Right ventricle myocardium superior (tissue), 1 donor: ENCODE measurements at places on chromosomes 4 and X. TPM values are rescaled to one million over a fixed set of nuclear protein-coding genes. Genes with fewer than 3 reads are reported as not detected.
A peak's percentile ranks its signal among the peaks of the same experiment; 100 is the strongest.

DNA sequence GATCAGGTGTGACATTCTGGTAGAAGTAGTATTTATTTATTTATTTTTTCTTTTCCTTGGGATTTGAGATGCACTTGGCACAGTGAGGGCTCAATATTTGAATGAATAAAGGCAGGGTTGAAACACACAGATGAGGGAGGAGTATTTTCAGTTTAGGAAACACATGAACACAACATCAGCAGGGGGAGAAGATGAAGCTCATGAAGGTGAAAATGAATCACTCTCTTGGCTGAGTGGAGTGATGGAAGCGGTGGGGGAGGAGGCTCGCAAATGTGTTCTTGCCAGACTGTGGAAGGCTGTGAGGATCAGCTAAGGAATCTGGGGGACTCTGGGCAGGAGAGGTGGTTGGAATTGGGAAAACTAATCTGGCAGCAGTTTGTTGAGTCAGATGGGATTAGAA lies 55.3 kb downstream of the ARHGAP10 start:
- no peak for DNase-seq

DNA sequence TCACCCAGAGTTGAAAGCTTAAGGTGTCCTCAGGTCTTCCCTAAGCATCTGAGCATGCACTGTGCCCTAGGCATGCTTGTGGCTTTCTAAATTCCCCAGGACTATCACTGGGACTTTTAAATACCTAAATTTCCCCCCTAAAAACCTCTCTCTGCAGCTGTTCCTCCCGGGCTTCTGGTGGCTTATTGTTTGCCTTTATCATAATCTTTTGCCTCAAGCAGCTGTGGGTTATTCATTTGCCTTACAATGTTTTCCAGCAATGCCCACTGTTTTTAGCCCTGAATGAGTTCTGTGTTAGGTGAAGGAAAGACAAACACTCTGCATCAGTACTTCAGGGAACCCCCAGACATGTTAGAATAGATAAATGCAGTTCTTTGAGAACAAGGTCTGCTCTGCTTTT lies 455.0 kb downstream of the ZIC3 start:
- no peak for DNase-seq

- DNase-seq, result peak; percentile 79
These were observed at the start of gene SGCB for GRCh38 chr4:52038103-52038912. TSS of gene SGCB (minus strand) at chr4:52038299. CDS start at chr4:52038259, 40 bp downstream.

DNA sequence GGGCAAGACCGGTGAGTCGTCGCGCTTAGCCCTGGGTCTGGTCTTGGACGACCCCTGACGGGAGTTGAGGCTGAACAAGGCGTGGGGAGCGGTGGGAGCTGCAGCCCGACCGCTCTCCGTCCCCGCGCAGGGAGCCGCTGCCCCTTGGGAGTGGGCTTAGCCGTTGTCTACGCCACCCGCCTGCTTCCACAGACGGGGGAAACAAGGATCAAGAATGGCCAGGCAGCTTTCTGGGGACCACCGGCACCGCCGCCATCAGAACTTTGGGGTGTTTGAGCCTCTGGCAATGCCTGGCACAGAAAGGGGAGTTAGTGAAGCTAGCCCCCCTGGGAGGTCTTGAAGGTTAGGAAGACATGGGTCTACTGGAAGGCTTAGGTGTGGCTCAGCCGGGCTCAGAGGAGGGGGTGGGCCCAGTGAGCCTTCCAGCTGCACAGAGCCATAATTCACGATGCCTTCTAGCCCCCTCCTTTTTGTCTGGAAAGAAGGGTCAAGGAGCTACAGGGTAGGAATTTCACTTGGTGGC lies 583 bp downstream of the RASL11B start:
- DNase-seq, result no peak

GRCh38 chr4:158763462-158763861 lies 5.4 kb upstream of the FNIP2 start:
- DNase-seq, result no peak

GRCh38 chr4:70000711-70001110 lies 4.9 kb downstream of the STATH start:
- DNase-seq, result no peak

DNA sequence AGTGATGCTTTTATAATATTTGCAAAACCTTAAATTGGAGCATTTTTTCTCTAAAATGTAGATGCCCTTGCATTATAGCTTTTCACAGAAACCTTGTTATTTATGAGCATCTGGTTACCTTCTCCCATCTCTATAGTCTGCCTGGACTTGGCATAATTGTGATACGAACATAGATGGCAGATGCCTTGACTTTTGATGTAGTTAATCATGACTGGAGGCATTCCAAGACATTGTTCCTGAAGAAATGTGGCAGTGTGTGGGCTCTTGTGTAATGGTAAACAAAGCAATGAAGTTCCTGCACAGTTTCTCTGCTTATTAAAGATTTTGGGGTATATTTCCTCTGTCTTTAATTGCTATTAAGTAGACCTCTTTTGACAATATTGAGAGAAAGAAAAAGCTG lies 500.1 kb downstream of the PCDH19 start:
- no peak for DNase-seq

DNA sequence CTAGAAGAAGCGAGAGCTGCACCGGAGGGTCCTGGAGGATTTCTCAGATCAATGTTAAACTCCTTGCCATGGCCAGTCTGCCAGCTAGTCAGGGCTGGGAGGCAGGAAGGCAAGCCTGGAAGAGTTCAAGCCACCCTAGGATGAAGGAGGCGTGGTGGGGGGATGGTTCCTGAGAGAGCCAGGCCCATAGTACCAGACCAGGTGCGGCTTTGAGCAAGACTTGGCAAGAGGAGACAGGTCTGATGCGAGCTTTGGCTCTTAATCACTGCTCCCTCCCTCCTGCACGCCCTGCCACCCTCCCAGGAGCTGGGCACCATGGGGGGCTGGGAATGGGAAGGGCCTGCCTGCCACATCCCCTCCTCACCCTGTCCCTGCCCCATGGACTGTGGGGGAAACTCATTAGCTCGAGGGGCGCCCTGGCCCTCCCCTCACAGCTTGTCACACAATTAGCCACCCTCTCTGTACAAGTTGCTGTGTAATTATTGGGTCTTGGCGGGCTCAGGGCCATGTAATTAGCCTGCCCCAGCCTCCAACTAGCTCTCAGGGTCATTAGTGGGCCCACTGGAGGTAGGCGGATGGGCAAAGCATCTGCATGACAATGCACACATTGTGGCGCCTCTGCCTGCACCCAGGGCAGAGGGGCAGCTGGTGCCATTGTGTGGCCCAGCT lies 50.3 kb downstream of the EFNB1 start:
- no peak for DNase-seq

DNA sequence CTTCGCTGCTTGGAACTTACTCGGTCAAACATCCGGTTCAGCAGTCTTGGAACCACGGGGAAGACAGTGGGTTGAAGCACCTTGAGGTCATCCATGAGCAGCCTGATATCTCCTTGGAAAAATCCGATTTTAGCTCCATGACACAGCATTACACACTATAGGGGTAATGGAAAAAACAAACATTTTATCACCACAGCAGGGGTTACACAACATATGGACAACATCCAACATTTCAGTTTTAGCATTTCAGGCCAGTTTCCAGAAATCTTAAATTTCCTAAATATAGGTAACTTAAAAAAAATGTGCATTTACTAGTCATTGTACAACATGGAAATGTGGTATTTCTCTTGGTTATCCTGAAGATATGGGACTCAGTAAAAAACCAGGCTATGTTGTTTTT lies 34.4 kb upstream of the CENPU start:
- DNase-seq, result no peak

GRCh38 chr4:5368426-5368825 lies 317.1 kb downstream of the STK32B start:
- DNase-seq, result no peak

DNA sequence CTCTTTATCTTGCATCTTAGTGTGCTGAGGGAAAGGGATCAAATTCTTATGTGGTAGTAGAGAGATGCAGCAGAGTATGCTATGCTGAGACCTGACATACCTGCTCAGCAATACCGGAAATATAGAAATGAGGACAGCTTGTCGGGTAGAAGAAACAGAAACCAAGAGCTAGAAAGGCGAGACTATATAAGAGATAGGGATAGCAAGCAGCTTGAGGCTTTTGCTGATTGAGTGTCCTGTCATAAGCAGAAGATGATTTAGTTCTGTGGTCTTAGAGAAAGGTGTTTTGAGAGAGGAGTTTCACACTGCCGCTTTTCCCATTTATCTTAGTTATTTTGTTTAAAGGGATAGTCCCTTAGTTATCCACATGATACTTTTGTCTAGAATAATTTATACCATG lies 31.7 kb downstream of the USP9X start:
- no peak for DNase-seq

DNA sequence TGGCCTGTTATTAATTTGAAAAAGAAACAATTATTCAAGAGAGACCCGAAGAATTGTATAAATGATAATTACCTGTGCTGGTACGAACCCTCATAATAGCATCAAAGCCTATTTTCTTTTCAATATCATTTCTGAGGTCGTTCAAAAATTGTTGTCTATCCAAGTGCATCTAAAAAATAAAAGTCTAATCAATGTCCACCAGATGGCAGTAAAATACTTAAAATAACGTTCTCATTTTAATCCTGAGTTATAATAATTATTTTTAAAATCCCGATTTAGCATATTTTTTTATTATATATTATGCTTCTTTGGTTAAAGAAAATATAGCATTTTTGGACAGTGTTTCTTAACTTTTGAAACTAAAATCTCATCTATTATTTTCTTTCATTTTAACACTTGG lies 55.7 kb downstream of the METTL14 start:
- DNase-seq, result no peak

DNA sequence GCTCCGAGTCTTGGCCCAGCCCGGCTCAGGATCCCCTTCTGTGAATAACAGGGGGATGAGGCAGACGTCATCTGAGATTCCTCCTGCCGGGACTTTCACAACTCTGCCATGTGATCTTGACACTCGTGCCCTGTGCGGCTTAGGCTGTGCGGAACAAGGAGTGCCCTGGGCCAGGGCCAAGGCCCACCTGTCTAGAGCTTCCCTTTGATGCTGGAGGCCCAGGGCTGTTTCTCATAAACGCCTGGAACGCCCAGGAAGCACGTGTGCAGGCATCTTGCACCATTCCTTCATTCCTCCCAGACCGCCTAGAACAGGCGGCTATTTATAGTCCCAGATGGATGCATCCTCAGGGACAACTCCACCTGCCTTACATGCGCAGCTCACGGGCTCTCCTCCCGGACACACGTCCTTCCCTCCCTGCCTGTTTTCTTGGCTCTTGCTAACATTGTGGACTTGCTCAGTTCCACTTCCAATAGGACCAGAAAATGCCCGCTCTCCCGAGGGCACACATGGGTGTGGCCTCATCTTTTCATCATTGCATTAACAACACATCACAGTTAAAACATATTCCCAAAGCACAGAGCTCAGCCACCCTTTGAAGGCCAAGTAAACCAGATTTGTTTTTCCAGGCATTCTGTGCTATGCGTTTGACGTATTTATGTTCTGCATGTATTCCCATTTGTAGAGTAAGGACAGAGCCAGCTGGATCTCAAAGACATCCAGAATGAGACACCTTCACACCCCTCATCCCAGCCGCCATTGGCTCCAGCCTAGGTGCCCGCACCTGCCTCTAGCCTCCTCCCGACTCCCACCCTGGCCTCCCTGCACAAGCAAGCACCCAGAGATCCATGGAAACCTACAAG lies 57.2 kb downstream of the ABLIM2 start:
- no peak for DNase-seq

GRCh38 chrX:55738969-55739368 lies 21.4 kb downstream of the RRAGB start:
- no peak for DNase-seq

GRCh38 chr4:11232015-11232414 lies 196.7 kb downstream of the HS3ST1 start:
- DNase-seq, result no peak

- DNase-seq, result no peak
These were observed 4.6 kb upstream of the CDKL2 start for GRCh38 chr4:75634951-75635350.

DNA sequence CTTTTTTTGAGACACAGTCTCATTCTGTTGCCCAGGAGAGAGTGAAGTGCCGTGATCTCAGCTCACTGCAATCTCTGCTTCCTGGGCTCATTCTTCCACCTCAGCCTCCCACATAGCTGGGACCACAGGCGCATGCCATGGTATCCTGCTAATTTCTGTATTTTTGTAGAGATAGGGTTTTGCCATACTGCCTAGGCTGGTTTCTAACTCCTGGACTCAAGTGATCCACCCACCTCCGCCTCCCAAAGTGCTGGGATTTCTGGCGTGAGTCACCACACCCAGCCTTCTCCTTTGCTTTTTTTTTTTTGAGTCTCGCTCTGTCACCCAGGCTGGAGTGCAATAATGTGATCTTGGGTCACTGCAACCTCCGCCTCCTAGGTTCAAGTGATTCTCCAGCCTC lies 94.1 kb downstream of the PDS5A start:
- no peak for DNase-seq

DNA sequence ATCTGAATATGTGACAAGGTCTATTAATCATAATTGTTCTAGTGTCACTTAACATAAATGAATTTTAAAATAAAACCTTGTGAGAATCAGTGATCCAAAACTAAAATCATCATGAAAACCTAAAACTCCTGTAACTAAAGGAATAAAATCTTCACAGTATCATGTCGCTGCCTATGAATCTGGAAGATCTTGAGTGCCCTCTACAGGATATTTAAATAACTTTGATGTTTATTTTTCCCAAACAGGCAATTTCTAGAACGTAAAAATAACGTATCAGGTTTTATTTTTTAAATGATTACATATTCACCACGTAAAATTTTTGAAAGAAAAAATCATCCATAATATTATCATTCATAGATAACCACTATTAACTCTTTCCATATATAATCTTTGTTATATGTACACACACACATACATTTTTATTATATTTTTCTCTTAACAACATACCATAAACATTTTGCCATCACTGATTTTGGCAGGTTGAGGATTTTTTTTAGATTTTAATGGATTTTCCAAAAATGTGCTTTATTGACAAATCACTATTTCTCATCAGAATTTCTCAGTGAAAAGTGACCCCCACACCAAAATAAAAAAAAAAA lies 79.6 kb downstream of the COMMD8 start:
- no peak for DNase-seq

- no peak for DNase-seq
These were observed 735.9 kb upstream of the TENM3 start for GRCh38 chr4:181507180-181507835.

The PLK4 gene
- total RNA-seq, result 0.54 TPM

The DUX4 gene
- not detected for total RNA-seq

The SYNPO2 gene
- 196 TPM for total RNA-seq

The DKK2 gene
- 0.75 TPM for total RNA-seq

The TIGD4 gene
- total RNA-seq, result 0.13 TPM

The GABRB1 gene
- 1.1 TPM for total RNA-seq

The HPGDS gene
- 3.3 TPM for total RNA-seq

The PAGE2B gene
- not detected for total RNA-seq

The SPANXA1 gene
- total RNA-seq, result not detected
